Aorta (tissue), 5 donors: ENCODE measurements at places on chromosomes 4 and X. TPM values are rescaled to one million over a fixed set of nuclear protein-coding genes. Genes with fewer than 3 reads are reported as not detected.

- H3K4me1 ChIP-seq: peaks cover 20% of the 10 kb centered on the region
- H3K36me3 ChIP-seq: no peaks in the 10 kb centered on the region
- no peak for DNase-seq
- H3K27me3 ChIP-seq: no peaks in the 10 kb centered on the region
- no peak overlapping the region for H3K4me3 ChIP-seq
These were observed 96.1 kb downstream of the AFF1 start for GRCh38 chr4:87030755-87031441.

DNA sequence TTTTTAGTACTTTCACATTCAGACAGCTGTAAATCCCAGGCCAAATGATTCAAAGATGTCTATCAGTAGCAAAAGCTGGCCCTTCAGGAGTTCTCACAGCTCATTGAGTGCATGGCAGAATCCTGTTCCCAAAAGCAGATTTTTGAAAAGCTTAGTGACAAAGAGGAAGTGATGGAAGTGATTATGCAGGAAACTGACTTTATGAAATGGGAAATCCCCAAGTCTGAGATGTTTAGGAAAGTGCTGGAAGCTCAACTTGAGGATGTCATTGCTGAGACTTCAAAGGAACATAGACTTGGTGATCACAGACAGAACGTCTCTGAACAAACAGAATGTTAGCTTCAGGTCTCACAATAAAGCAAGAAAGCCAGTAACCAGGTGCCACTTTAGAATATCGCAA, 51.0 kb upstream of the CFAP47 start:
- no peaks in the 10 kb centered on the region for H3K4me1 ChIP-seq
- DNase-seq: no peak
- no peaks in the 10 kb centered on the region for H3K27me3 ChIP-seq
- H3K4me3 ChIP-seq: no peak overlapping the region
- H3K27ac ChIP-seq: no peak overlapping the region

Gene TCEAL6
- polyA plus RNA-seq: 2.3 TPM

DNA sequence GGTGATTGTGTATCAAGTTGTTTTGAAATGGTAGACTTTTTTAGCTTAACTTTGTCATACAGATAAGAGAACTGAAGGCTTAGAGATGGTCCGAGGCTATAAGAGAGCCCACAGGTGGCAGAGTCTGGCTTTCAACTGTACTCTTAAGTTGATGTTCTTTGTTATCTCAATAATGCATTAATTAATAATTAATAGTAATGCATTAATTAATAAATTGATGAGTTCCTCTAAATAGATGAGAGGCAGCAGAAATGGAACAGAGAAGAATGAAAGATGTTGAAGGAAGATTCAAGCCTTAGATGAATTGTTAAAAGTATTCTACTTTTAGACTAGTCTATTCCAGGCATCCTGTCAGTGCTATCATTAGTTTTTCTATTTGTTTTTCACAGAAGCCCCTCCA, 22.4 kb downstream of the NUDT9 start:
- no peaks in the 10 kb centered on the region for H3K27me3 ChIP-seq
- H3K27ac ChIP-seq: no peak overlapping the region
- no peak for DNase-seq
- peaks cover 3% of the 10 kb centered on the region for H3K36me3 ChIP-seq

DNA sequence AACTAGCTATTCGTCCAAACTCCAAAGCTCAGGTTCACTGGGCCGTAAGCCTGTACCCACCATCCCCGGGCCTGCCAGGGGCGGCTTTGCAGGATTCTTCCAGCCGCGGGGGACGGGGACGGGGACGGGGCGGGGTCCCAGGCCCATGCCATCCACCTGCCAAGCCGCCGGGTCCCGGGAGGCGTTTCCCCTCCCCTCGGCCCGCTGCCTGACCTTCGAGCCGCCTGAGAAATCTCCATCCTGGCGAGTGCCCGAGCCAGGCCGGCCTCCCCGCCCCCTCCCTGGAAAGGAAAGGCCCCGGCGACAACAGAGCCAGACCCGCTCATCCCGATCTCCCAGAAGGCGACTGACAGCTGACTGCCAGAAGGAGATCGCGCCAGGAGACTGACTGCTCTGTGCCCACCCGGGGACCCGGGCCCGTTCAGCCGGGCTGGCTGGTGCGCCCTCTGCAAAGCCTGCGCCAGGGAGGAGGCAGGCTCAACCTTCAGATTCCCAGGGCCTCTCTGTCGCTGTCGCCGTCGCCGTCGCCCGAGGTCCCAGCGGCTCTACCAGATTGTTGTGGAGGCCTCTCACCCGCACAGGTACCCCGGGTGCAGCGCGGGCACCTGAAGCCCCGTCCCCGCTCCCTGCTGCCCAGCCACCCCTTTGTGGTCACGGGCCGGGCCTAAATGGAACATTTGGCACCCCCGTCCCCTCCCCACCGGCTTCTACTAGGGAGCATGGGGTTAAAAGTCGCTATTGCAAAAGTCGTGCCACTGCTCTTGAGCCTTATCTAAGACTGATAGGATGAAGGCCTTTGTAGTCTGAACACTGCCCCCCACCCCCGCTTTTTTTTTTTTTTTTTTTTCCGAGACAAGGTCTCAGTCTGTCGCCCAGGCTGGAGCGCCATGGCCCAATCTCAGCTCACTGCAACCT, at the start of gene RGN:
TSS of gene RGN (plus strand) at position 315 of the 915 bp plus-strand sequence. CDS start 2,702 bp downstream, outside the sequence.
- H3K27me3 ChIP-seq: no peaks in the 10 kb centered on the region
- H3K27ac ChIP-seq: peak within 1 kb of the TSS; percentile 71
- DNase-seq: no peak
- H3K4me1 ChIP-seq: no peaks in the 10 kb centered on the region

Gene MAPK10
- polyA plus RNA-seq: 28.3 TPM

- H3K4me1 ChIP-seq: no peaks in the 10 kb centered on the region
- H3K36me3 ChIP-seq: no peaks in the 10 kb centered on the region
- peak overlapping the region; percentile 66 for H3K27ac ChIP-seq
- peak overlapping the region; percentile 13 for H3K4me3 ChIP-seq
These were observed 855 bp downstream of the GPRASP2 start for GRCh38 chrX:102712981-102713625.

DNA sequence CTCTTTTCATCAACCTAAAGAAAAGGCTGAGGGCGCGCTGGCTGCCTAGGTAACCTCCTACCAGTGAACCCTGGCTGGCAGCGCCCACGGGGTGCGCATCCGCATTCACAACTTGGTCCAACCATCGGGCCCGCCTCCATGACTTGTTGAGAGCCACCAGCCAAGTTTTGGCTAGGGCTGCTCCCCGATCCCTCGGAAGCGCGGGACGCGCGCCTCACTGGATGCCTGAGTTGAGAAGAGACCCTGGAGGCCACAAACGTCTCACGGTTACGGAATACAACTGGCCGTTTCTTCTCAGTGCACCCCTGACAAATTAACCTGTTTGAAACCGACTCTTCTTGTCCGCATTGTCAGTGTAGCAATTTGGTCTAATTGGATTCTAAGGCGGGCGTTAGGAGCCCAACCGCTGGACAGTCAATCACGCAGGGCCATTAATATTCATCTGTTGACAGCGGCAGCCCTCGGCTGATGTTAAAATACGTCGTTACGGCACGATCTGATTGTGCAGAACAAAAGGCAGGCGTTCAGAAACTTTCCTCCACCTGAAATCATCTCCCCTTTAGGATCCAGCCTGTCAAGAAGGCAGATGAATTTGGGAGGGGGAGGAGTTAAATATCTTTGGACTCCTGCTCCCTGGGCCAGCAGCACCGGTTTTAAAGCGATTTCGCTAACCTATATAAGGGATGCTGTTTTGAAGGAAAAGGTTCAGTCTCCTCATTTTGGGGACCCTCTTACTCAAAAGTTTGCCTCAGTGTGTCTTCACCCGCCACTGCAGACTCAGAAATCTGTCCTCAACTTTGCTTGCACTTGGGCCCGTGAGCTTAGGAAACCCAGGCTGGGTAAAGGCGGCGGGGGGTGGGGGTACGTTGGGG, 1.2 kb downstream of the GPC3 start:
- H3K27me3 ChIP-seq: no peaks in the 10 kb centered on the region
- no peaks in the 10 kb centered on the region for H3K4me1 ChIP-seq
- H3K36me3 ChIP-seq: no peaks in the 10 kb centered on the region

DNA sequence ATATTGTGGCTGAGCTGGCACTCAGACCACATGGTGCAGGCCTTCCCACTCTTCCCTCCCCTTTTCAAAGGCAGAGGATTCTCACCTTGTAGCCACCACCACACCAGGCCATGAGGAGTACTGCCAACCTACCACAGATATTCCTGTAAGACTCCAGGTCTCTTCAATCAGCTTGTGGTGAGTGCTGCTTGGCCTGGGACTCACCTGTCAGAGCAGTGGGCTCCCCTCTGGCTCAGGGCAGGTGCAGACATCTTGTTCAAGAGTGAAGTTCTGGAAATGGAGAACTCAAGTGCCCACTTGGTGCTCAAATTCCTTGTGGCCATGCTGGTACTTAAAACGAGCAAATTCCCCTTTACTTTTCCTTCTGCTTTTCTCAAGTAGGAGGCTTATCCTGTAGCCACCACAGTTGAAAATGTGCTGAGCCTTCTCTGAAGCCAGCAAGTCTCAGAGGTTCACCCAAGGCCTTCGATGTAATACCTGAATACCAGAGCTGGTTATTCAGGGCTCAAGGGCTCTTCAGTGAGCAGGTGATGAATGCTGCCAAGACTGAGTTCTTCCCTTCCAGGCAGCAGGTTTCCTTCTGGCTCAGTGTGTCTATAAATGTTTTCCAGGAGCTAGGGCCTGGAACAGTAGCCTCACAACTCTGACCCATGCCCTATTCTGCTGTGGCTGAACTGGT, 212.9 kb downstream of the TEX13C start:
- no peaks in the 10 kb centered on the region for H3K36me3 ChIP-seq
- no peak overlapping the region for H3K27ac ChIP-seq
- no peaks in the 10 kb centered on the region for H3K27me3 ChIP-seq
- no peaks in the 10 kb centered on the region for H3K4me1 ChIP-seq

GRCh38 chr4:153084224-153084979, 119.8 kb upstream of the TRIM2 start:
- H3K27ac ChIP-seq: no peak overlapping the region
- H3K4me3 ChIP-seq: no peak overlapping the region
- no peak for DNase-seq
- H3K4me1 ChIP-seq: no peaks in the 10 kb centered on the region
- no peaks in the 10 kb centered on the region for H3K27me3 ChIP-seq
- no peaks in the 10 kb centered on the region for H3K36me3 ChIP-seq

- no peaks in the 10 kb centered on the region for H3K4me1 ChIP-seq
- H3K4me3 ChIP-seq: no peak overlapping the region
- no peak for DNase-seq
These were observed 37.2 kb upstream of the HSD17B10 start for GRCh38 chrX:53471346-53471745.

- no peaks in the 10 kb centered on the region for H3K36me3 ChIP-seq
- H3K4me1 ChIP-seq: no peaks in the 10 kb centered on the region
- H3K4me3 ChIP-seq: no peak overlapping the region
These were observed 2082.8 kb upstream of the TENM3 start for GRCh38 chr4:180160195-180160983.

Gene ADGRL3
- 1.8 TPM for polyA plus RNA-seq

- no peak within 1 kb of the TSS for H3K27ac ChIP-seq
- DNase-seq: no peak
- H3K36me3 ChIP-seq: peaks cover 2% of the 10 kb centered on the region
- peak within 1 kb of the TSS; percentile 11 for H3K4me3 ChIP-seq
These were observed at the start of gene PRDM8 for GRCh38 chr4:80196922-80197573. PRDM8 (plus strand) TSS chr4:80197503; CDS start chr4:80200081, 2,578 bp downstream.

Gene HTR2C
- not detected for polyA plus RNA-seq

- H3K27ac ChIP-seq: no peak overlapping the region
- no peaks in the 10 kb centered on the region for H3K27me3 ChIP-seq
- H3K36me3 ChIP-seq: no peaks in the 10 kb centered on the region
- DNase-seq: no peak
These were observed 153.7 kb upstream of the FGF16 start for GRCh38 chrX:77293331-77293995.

- H3K36me3 ChIP-seq: peaks cover 2% of the 10 kb centered on the region
- H3K4me3 ChIP-seq: no peak overlapping the region
- no peaks in the 10 kb centered on the region for H3K4me1 ChIP-seq
- DNase-seq: no peak
- H3K27me3 ChIP-seq: no peaks in the 10 kb centered on the region
These were observed 87.2 kb downstream of the FAM13A start for GRCh38 chr4:88969746-88970145.

Gene ARR3
- not detected for polyA plus RNA-seq
